Stimulated activated CD8-positive, alpha-beta memory T cell treated with anti-CD3 and anti-CD28 coated beads, Interleukin-2, amount 100 ng/mL, for 1 hour (primary cell): ENCODE measurements at places on chromosomes 16 and 17.
A peak's percentile ranks its signal among the peaks of the same experiment; 100 is the strongest.

- DNase-seq: no peak
These were observed 58.3 kb downstream of the HIC1 start for GRCh38 chr17:2113279-2113622.

- DNase-seq: no peak
These were observed 6.1 kb downstream of the NOD2 start for GRCh38 chr16:50699326-50700159.

- DNase-seq: no peak
These were observed 33.9 kb upstream of the SEC14L1 start for GRCh38 chr17:77106874-77107358.

GRCh38 chr17:39929646-39930407 is 2.3 kb downstream of the LRRC3C start:
- no peak for DNase-seq

GRCh38 chr16:6104428-6104827 is 1006.8 kb upstream of the EEF2KMT start:
- DNase-seq: no peak

- DNase-seq: no peak
These were observed 35.0 kb downstream of the MAPT start for GRCh38 chr17:45929344-45929743.

DNA sequence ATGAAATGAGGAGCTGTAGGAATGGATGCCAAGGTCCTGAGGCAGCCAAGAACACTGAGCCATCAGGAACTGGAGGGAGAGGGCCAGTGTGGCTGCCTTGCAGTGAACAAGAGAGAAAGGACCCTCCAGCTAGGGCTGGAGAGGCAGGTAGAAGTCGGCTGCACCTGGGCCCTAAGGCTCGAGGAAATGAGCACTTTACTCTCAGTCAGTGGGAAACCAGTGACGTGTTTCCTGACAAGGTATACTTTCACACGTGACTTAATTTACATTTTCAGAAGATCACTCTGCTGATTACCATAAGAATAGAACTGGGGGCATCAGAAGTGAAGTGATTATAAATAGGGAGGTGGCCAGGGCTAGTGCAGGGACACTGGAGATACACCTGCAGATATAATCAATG is 115.2 kb downstream of the C17orf67 start:
- no peak for DNase-seq

DNA sequence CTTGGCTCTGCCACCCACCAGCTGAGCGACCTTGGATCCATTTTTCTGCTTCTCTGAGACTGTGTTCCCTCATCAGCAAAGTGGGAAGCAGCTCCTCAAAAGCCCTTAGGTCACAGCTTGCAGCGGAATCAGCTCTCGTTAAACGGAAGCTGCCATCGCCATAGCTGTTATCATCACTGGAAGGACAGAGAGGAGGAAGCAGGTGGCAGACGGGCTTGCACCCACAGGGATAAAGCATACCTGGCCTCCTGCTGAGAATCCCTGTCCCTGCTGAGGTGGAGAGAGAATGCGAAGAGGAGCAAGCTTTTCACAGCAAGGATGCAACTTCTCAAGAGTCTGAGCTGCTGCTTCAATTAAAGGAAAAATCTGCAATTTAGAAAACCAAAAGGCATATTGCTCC is 106.6 kb downstream of the CLEC16A start:
- no peak for DNase-seq

- peak; percentile 57 for DNase-seq
These were observed 40.1 kb downstream of the NOS2 start for GRCh38 chr17:27760069-27760885.

DNA sequence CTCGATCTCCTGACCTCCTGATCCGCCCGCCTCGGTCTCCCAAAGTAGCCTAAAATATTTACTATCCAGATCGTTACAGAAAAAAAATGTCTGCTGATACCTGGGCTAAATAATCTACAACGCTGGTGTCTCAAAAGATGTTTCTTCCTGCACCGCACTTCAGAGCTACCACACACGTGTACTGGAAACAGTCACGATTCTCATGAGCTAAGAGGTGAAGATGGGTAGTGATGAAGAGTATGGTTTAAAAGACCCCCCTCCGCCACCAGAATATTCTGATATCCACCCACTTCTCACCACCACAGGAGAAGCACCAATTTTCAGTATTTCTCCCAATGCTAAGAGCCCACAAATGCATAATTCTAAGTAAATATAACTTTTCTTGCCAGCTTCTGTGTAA is 50.2 kb downstream of the SMG6 start:
- no peak for DNase-seq

GRCh38 chr17:78645421-78646295 is 68.5 kb upstream of the DNAH17 start:
- no peak for DNase-seq

DNA sequence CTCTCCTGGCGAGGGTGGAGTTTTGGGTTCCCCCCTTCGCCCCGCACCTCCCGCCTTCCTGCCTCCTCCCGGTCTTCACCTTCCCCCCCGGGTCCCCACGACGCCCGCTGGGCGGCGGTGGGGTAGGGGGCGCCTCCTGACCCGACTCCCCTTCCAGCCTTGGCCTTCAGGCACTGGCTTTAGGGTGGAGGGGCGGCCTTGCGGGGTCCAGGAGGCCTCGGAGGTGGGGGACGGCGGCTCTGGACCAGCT is 2.4 kb downstream of the SLC16A3 start:
- DNase-seq: no peak

- no peak for DNase-seq
These were observed 19.5 kb downstream of the CTU2 start for GRCh38 chr16:88725609-88726407.

DNA sequence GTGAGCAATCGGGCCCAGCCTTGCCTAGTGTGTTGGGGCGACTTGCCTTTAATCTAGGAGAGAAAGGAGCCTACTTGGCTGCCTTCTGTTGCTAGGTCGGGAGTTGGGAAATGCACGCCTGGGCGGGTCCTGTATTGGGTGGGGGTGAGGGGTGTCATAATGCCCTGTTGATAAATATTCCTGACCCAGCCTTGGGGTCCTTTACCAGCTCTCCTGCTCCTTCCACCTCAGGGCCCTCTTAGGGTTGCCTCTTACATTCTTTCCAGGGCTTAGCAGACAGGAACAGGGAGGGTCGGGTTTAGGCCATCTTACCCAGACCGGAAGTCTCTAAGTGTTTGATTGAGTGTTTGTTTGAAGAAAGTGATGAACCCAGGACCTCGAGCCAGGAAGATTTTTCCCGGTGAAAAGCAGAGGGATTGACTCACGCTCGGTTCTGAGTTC is 112.9 kb downstream of the SEC14L1 start:
- no peak for DNase-seq

- DNase-seq: no peak
These were observed 9.8 kb upstream of the NR1D1 start for GRCh38 chr17:40110026-40110845.

DNA sequence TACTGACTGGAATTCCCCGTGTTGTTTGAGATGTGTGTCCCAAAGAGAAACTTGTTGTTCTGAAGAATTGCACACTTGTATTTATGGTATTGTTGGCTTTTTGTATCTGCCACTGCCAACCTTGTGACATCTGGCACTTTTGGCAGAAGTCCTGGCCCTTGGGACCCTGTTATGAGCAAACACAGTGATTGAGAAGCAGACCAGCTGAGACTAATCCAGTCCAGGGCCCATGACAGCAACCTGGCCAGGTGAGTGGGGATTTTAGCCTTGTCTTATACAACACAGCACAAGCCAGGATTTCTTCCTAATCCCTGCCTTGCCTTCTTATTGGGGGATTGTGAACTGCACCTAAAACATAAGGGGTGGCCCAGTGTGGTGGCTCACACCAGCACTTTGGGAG is 80.0 kb downstream of the NTN1 start:
- DNase-seq: no peak

- DNase-seq: no peak
These were observed 502.1 kb downstream of the KIF2B start for GRCh38 chr17:54324813-54325212.

GRCh38 chr17:82022981-82023446 is at the start of gene LRRC45:
Gene LRRC45 (plus strand): TSS chr17:82023305. CDS start chr17:82023644, 339 bp downstream.
- peak; percentile 99 for DNase-seq

DNA sequence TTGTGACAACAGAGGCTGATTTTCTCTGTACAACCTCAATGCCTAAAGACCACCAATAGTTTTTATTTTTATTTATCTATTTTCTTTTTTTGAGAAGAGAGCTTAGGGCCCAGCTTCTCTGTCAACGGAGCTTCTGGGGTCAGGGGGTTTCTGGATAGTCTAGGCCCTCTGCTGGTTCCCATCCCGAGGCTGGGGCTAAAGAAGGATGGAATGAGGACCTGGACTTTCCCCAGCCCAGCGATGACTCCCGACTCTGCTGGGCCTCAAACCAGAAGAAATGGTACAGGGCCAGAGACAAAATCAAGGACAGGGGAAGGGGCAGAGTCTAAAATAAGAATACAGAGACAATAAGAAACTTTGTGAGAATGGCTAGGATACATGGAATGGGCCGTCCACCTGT is 5.7 kb upstream of the TSPOAP1 start:
- DNase-seq: no peak

- DNase-seq: no peak
These were observed 172.9 kb downstream of the STX8 start for GRCh38 chr17:9402590-9403199.

DNA sequence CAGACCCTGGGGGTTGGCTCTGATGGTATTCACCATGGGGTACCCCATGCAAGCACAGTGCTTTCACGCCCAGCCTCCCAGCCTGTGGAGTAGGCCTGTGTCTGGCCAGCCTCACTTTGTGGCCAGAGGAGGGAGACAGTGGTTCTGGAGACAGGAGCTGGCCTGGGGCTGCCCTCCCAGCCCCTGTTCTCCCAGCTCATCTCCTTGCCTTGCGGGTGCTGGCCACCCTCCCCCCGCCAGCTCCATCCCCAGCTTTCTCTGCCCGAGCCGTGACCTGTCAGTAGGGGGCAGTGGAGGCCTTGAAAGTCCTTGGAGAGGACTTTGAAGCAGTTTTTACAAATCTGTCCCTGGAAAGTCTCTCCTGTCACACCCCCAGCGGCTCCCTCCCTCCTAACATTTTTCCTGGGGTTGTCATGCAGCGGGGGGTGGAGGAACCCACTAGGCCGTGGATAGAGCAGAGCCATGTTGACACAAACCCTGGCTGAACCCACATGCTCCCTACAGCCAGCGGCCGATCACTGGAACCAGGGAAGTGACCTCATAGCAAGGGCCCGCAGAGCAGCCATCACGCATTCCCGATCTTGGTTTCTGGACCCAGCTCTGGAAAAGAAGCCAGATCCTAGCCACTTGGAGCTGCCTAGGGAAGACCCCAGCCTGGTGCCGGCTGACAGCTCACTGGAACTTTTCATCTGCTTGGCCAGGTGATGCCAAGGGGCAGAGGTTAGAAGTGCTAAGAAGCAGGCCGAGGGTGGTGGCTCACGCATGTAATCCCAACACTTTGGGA is 289.4 kb downstream of the SEC14L1 start:
- DNase-seq: peak; percentile 66

- no peak for DNase-seq
These were observed 2066.7 kb downstream of the TP53TG3F start for GRCh38 chr16:35525979-35526590.

DNA sequence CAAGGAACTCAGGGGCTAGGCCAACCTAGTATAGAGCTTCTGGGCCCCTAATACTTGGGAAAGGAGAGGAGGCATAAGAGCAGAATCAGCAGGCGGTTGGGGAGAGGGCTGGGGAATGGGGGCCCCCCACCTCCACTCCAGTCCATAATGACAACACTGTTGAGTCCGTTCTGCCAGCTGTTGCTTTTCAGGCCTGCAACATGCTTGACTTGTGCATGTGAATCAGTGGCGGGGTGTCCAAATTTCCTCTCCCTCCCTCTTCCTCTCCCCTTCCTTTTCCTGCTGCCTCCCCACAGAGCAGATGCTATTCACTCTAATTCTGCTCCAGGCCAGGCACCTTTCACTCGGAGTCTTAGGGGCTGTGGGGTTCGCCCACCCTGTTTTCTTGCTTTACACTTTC is 31.7 kb downstream of the SGSM2 start:
- no peak for DNase-seq

- DNase-seq: no peak
These were observed 17.3 kb downstream of the MPHOSPH6 start for GRCh38 chr16:82152641-82153112.

- DNase-seq: no peak
These were observed 87.9 kb upstream of the TOB1 start for GRCh38 chr17:50953831-50954601.

DNA sequence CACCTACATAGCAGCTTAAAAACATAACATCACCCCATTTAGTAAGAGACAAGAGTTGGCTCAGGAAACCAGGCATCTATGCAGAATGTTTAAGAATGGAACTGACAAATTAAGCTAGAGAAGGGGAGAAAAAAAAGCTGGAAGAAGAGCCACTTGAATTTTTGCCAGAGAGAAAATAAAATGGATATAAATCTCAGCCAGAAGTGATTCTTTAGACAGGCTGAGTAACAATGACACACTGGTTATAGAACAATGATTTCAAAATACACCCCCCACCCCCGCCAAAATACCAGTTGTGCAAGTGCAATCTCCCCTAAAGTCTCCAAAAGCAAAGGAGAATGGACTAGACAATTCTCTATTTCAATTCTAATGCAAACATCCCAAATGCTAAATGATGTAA is 22.4 kb downstream of the LSM12 start:
- DNase-seq: no peak

- DNase-seq: no peak
These were observed 21.1 kb downstream of the ACSM1 start for GRCh38 chr16:20676268-20676825.

GRCh38 chr16:85798283-85798776 is 1.0 kb downstream of the EMC8 start:
- DNase-seq: no peak

GRCh38 chr17:72151565-72152386 is 31.0 kb downstream of the SOX9 start:
- no peak for DNase-seq

DNA sequence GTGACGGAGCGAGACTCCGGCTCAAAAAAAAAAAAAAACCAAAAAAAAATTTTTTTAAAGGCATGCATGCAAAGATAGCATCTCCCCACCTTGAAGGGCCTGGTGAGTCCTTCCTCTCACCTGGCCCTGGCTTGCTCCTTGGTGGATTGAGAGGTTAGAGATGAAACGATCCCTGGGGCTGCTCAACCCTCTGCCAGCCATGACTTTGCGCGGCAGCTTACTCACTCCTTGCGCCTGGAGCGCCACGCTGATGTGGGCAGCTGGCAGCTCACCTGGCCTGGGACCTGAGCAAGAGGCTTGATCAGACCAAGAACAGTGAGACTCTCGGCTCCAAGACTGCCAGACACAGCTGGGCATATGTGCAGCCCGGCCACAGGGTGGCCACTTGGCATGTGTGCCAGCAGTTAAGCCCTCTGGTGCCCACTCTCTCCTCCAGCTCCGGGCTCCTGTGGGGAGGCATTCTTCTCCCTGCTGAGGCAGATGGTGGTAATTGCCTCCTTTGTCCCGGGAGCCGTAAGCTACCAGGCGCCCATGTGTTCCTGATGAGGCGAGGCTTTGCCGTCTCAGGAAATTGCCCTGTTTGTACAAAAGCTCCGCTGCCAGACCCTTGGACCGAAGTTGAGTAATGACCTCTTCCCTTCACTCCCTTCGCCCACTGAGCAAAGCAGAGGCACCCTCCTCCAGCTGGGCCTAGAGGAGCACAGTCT is 5.1 kb upstream of the EVPL start:
- no peak for DNase-seq

- DNase-seq: no peak
These were observed 115.5 kb upstream of the SMURF2 start for GRCh38 chr17:64777415-64778239.

GRCh38 chr16:46896314-46896968 is 12.3 kb downstream of the GPT2 start:
- no peak for DNase-seq
